ENCODE measurements at places on chromosomes 4 and X. TPM values are rescaled to one million over a fixed set of nuclear protein-coding genes. Genes with fewer than 3 reads are reported as not detected.

DNA sequence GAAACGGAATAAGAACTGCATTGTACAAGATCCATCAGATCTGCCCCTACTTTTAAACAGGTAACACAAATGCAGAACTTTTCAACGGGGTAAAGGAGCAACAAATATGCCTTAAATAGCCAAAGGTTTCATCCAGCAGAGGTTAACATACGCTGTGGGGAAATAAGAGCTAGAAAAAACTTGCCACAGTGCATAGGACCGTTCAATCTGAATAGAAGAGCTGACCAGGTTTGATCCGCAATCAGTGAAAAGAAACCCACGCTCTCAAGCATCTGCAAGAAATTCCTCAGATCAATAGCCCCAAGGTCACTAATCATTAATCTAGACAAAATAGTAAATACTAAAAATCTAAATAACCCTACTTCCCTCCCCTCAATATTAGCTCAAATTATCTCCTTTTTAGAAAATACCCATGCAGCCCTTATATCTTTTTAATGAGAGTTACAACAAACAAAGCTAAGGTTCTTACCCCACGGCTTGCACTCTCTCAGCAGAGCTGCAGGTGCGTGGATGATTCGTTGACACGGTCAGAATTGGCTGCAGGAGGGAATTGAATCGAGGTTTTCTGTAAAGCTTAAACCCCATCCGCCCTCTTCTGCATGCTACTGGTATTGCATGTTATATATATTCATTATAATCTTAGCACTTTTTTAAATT lies at the start of gene TLR10:
Gene TLR10 (minus strand): TSS at position 539 of the 657 bp plus-strand sequence. CDS start 7,400 bp downstream, outside the sequence.
- no peak within 1 kb of the TSS for H3K27ac ChIP-seq
- no peak within 1 kb of the TSS for H3K4me3 ChIP-seq
- H3K27me3 ChIP-seq = no peaks in the 10 kb centered on the region
- no peak for DNase-seq
- peaks cover 6% of the 10 kb centered on the region for H3K4me1 ChIP-seq
- H3K36me3 ChIP-seq = no peaks in the 10 kb centered on the region

The TRIM75 gene
- polyA plus RNA-seq = not detected

The RRH gene
- not detected for polyA plus RNA-seq

GRCh38 chr4:9994246-9994847 lies 26.9 kb downstream of the SLC2A9 start:
- H3K36me3 ChIP-seq = no peaks in the 10 kb centered on the region
- H3K27me3 ChIP-seq = no peaks in the 10 kb centered on the region
- no peak overlapping the region for H3K27ac ChIP-seq

DNA sequence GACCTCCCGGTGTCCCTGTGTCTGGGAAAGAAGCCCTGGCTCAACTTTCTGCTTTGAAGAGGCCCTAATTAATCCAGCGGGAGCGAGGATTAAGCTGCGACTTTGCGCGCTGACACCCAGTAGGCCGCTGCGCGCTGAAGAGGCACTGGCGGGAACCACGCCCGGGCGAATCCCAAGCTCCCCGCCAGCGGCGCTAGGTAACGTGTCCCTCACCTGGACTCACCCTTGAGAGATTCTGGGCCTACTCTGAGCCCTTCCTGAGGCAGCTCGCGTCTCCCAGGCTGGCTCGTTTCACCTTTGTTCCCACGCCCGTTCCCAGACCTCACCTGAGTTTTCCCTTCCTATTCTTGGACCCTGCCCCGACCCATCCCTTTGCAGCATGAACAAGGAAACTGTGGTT lies 616 bp upstream of the KLHL34 start:
- H3K4me1 ChIP-seq = no peaks in the 10 kb centered on the region
- H3K36me3 ChIP-seq = no peaks in the 10 kb centered on the region
- H3K4me3 ChIP-seq = no peak overlapping the region
- no peak overlapping the region for H3K27ac ChIP-seq
- H3K27me3 ChIP-seq = no peaks in the 10 kb centered on the region

DNA sequence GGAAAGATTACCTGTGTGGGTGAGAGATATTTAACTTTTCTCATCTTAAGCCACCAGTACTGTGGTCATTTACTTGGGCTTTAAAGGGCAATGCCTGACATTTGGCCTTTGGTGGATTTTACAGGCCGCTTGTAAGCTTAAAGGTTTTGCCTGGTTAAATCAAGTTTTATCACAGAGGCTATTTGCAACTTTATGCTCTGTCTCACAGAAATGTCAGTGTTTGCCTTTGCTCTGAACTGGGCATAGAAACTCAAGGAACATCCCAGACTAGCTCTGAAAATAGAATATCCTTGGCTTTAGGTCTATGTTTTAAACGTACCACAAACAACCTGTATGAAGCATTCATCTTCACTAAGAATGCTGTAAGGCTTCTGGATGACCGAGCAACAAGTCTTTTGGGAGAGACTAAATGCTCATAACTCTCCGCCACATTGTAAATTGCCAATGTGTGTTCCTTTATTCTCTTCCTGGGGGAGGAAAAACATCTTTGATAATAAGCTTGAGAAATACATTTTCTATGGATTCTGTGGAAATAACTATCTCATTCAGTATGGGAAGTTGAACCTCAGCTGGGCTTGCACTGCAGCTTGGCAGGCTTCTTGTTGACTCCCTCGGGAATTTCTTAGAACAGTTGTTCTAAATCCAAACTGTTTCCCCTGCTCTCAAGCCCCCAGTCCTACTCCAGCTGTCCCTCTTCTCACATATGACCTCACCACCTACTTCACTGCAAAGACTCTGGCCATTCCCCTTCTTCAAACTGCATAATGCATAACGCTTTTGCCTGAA lies 105.8 kb upstream of the WDR44 start:
- H3K36me3 ChIP-seq = no peaks in the 10 kb centered on the region
- H3K4me1 ChIP-seq = no peaks in the 10 kb centered on the region
- H3K27ac ChIP-seq = no peak overlapping the region
- DNase-seq = no peak
- no peak overlapping the region for H3K4me3 ChIP-seq
- no peaks in the 10 kb centered on the region for H3K27me3 ChIP-seq

DNA sequence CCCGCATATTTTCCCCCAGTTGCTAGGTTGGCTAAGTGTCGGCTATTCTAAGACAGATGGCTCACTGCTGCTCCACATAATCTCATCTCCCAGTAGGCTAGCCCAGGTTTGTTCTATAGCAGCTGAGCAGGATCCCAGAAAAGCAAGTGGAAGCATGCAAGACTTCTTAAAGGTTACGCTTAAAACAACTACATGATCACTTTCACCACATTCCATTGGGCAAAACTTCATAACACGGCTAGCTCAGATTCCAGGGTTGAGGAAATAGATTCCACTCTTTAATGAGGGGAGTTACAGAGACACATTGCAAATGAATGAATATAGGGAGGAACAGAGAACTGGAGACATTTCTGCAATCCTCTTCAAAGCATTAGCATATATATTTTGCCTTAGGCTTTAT lies 12.9 kb upstream of the RAB33B start:
- H3K4me3 ChIP-seq = no peak overlapping the region
- no peak for DNase-seq
- H3K36me3 ChIP-seq = no peaks in the 10 kb centered on the region
- H3K27ac ChIP-seq = no peak overlapping the region
- no peaks in the 10 kb centered on the region for H3K4me1 ChIP-seq

DNA sequence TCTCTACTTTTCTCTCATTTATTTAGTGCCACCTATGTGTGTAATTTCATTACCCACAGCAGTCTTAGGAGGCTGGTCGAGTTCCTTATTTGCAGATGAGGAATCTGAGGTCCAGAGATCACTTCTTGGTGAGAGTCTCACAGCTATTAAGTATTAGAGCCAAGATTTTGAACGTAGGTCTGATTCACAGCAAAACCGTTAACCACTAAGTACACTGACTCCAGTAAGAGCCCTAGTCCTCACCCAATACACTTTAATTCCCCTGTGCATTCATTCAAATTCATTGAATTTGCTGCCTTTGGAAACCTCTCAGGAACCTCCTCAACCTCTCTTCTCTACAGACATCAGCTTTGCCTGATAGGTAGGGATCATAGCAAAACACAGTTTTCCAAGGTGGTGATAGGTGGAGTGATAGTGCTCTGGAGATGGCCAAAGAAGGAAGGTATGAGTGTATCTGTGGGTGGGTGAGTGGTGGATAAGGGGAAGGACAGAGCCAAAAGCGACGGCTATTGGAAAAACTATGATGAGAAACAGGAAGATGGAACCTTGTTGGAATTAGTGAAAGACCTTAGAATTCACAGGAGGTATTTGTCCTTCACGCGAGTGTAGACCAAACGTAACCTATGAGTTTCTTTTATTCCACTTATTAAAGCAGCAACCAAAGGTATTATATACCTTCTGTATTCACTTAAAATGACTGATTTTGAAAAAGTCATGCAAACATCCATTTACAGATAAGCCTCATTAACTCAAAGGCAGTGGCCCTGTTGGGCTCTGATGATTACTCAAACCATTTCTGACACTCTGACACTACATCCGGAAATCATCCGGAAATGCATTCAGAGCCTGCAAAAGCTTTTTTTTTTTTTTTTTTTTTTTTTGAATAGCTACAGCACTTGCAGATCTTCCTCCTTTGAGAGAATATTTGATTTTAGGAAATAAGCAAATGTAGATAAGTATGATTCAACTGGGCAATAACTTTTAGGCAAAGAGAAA lies 6.3 kb downstream of the FMR1 start:
- no peaks in the 10 kb centered on the region for H3K36me3 ChIP-seq
- peaks cover 69% of the 10 kb centered on the region for H3K4me1 ChIP-seq
- no peaks in the 10 kb centered on the region for H3K27me3 ChIP-seq

The ALAS2 gene
- not detected for polyA plus RNA-seq

The RAB40AL gene
- not detected for polyA plus RNA-seq

- H3K4me1 ChIP-seq = no peaks in the 10 kb centered on the region
- DNase-seq = no peak
- H3K36me3 ChIP-seq = no peaks in the 10 kb centered on the region
- H3K4me3 ChIP-seq = no peak overlapping the region
Measured at GRCh38 chr4:95409127-95409526, 139.6 kb downstream of the UNC5C start.

DNA sequence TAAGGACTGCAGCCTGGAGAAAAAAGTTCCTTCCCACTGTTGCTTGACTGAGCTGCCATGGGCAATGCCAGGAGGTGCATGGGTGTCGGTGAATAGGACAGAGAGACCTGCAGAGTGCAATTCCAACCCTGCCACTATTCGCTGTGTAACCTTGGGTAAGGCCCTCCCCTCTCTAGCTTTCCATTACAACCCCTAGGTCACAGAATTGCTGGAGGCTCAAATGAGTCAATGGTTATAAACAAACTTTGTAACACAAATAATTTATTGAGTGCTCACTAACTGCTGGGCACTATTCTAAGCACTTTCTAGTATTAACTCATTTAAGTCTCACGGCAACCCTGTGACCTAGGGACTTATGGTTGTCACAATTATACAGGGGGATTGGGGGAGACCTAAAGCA lies 37.8 kb downstream of the PJA1 start:
- no peak overlapping the region for H3K27ac ChIP-seq
- no peaks in the 10 kb centered on the region for H3K36me3 ChIP-seq
- no peak overlapping the region for H3K4me3 ChIP-seq

The ABCD1 gene
- polyA plus RNA-seq = 3.4 TPM
